ENCODE measurements at places on chromosomes 5 and 9.

GRCh38 chr5:174400461-174400860 lies 323.9 kb upstream of the MSX2 start:
- no peak for DNase-seq

DNA sequence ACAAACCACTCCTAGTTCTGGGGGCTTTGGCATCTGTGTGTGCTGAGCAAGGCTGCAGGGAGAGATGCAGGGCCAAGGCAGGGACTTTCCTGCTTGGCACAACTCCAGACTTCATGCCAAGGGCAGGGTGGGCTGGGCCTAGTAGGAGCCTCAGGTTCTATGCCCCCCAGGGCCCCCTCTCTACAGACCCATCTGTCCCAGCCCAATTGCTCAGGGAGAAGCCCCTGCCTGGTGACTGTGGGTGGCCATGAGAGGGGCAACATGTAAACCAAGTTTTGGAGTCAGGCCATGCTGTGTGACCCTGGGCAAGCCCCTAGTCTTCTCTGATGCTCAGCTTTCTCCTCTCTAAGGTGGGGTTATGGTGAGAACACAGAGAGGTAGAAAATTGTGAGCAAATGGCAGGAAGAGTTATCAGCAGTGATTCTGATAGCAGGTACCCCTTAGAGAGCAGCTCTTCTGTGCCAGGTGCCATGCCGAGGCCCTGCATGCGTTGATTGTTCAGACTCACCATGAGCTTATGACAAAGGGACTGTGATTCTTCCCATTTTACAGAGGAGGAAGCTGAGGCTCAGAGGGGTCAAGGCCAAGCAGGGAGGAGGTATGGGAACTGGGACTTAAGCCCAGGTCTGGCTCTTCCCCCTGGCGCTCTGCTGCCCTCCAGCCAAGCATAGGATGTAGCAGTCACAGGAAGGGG lies 5.2 kb downstream of the OLFML2A start:
- peak; percentile 43 for DNase-seq

DNA sequence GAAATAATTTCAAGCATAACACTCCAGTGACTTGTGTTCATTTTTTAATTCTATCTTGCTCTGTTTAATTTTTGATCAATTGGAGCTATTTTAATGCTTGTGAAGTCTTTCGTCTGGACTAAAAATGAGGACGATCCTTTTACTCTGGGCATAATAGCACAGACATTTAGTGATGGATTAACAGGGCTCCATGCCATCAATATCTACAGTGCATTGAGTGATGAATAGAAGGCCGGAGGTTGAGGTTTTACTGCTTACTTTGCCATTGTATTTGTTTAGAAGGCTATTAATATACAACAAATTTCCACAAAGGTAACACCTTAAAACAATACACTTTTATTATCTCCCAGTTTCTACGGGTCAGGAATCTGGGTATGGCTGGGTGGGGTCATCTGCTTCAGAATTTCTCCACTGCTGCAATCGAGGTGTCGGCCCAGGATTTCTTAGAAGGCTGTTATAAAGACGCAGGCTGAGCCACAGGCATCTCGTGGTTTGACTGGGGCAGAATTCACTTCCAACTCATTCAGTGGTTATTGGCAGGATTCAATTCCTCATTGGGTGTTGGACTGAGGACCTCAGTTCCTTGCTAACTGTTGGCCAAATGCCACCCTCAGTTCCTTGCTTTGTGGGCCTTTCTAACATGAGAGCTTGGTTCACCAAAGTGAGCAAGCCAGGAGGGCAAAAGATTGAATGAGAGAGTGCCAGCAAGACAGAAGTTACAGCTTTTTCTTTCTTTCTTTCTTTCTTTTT lies 265.4 kb upstream of the VLDLR start:
- DNase-seq, result no peak

GRCh38 chr9:81560851-81561732 lies 128.3 kb downstream of the TLE1 start:
- no peak for DNase-seq

DNA sequence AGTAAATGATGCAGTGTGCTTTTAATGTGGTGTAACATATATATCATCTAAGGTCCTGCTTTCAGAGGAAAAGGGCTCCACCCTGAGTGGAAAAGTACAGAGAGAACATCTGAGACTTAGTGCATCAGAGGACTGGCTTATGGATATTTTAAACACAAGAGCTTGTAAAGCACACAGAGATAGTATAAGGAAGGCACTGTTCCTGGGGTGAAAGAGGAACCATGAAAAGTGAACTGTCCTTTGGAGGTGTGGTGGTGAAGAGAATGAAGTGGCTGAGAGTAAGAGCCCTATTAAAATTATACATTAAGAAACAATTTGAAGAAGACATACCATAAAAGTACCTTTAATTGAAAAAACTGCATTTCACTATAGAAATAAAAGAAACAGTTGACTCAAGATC lies 68.9 kb downstream of the CSF2 start:
- DNase-seq, result no peak

DNA sequence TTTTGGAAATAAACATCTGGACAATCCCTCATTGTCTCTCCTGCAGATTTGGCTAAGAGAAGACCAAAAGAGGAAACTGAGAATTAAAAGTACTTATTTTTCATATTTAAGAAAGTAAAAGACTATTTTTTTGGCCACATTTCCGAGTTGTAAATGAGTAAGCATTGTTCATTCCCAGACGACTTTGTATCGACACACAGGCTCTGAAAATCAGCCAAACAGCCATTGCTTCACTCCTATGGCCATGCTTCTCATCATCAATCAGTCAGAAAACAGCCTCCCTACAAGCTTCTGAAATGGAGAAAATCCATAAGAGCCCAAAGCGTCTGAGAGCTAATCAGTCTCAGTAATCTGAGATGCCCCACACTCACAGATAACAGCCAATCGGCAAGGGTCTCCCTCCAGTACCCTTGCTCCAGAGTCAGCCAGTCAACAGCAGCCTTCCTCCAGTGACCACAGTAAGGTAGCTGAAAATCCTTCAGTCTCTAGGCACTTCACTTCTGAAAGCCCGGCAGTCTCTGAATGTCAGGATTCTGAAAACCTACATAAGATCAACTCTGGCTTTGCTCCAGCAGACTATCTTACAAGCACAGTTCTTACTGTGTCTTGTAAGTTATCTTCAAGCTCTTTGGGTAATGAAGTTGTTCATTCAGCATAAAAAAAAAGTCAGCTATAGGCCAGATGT lies 30.9 kb downstream of the CDO1 start:
- DNase-seq, result no peak

DNA sequence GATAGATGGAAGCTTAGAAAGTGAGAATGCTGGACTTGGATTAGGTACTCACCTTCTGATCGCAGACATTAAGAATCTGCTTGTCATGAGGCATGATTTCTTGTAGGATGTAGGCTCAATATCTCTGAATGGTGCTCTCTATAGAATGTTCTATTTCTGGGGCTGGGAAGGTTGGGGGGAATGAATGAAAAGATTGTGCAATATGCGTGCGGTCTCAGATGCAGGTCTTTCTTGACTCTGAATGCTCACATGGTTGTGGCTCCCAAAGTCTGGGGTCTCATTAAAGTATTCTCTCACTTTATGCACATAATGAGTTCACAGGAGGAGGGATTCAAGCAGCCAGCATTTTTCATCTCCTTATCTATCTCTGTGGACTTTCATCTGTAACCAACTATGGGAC lies 482.0 kb upstream of the CD180 start:
- DNase-seq, result no peak

GRCh38 chr5:136208916-136209315 lies 16.0 kb upstream of the SMIM32 start:
- DNase-seq, result no peak

DNA sequence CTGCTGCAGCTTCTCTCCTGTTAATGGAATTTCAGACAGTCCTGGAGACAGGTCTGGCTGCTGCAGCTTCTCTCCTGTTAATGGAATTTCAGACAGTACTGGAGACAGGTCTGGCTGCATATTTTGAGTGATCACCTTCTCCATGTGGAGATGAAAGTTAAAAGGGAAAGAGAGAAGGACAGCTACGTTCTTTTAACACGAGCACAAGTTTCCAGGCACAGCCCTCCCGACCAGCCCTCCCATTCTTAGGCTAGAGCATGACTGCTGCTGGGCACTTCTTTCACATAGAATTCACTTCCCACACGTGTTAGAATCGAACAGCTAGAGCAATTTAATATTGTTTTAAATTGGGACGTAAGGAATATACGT lies 133.3 kb upstream of the DMRT1 start:
- no peak for DNase-seq

GRCh38 chr5:168346417-168346816 lies 55.0 kb downstream of the WWC1 start:
- DNase-seq, result no peak

- DNase-seq, result no peak
Observed at GRCh38 chr5:90472783-90473395, 1.7 kb downstream of the MBLAC2 start.

DNA sequence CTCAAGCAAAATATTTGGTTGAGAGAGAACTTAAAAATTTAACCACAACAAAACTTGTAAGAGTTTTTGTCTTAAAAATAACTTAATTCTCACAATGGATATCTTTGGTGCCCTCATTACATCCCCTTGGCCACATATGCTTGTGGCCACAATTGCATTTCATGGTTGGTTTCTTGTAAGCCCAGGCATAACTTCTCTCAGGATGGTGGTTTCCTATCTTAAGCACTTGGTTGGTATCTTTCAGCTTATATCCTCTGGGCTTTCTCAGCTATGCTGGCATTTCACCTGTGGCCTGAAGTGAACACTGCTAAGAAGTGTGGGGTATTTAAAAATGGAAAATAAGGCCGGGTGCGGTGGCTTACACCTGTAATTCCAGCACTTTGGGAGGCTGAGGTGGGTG lies 212.4 kb upstream of the MEF2C start:
- no peak for DNase-seq

- DNase-seq, result peak; percentile 73
Observed at GRCh38 chr9:130433168-130433946, 11.4 kb upstream of the ASS1 start.

DNA sequence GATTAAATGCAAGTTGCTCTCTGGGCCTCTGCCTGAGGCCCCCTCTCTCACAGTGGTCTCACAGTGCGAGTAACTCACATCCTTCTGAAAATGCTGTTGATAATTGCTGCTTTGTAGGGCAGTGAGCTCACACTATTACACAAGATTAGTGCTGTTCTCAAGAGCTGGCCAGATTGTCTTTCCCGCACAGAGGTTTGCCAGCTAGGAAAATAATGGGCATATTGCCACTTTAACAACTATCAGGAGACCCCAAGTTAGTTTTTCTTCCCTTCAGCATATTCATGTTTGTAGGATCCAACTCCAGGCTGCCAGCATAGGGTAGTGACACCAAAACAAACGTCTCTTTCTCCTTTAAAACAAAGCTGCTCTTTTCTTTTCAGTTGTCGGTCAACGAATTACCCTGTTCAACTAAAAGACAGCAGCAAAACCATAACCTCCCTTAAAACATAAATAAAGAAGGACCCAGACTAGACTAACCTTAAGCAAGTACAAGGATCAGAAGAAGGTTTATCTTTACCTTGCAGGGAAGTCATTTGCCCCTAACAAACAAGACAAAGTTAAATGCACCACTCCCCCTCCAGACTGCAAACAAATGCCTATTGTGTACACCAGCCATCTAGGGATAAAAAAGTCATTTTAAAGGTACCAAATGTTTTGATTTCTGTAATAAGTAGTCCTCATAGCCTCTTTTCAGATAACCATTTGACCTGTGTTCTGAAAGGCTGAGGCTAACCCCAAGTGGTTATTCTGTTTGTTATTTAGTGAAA lies 91.4 kb downstream of the VCAN start:
- DNase-seq, result no peak

DNA sequence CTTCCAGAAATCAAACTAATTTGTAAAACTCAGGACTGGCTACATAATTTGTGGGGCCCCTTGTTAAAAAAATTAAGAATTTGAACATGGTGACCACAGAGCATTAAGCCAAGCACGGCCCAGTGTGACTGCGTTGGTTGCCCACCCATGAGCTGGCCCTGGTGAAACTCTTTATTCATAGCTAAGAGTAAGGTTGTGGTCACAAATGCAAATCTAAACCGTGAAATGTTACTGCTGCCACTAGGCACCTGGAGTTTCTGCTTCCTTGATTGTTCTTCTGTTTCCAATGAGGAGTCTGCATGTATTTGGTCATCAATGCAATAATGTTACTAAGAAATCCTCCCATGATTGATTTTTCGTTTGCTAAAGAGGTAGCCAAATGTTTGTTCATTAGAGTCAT lies 4.2 kb downstream of the GCNT1 start:
- DNase-seq, result no peak

GRCh38 chr5:66993448-66993847 lies 203.2 kb downstream of the CD180 start:
- DNase-seq, result no peak

- DNase-seq, result no peak
Observed at GRCh38 chr5:14684757-14685156, 20.2 kb downstream of the OTULIN start.

- no peak for DNase-seq
Observed at GRCh38 chr5:107464416-107464815, 206.3 kb downstream of the EFNA5 start.

- DNase-seq, result no peak
Observed at GRCh38 chr9:119164716-119165115, 204.5 kb downstream of the BRINP1 start.

GRCh38 chr5:148750614-148751013 lies 75.8 kb upstream of the ADRB2 start:
- DNase-seq, result no peak

GRCh38 chr5:158522776-158523175 lies 576.9 kb downstream of the EBF1 start:
- peak; percentile 83 for DNase-seq

DNA sequence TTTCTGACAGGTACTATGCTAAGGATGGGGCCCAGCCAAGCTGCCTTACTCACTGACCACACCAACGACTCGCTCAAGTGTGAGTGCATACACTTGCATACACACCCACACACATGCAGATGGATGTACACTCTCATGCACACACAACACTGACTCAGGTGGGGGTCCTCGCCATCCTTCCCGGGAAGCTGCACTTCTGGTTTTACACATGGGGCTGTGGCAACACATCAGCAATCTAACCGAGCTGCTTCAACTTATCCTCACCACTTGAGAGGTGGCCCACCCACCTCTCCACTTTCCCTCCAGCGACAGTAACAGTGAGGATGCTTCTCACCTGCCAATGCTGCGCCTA lies 67.2 kb upstream of the SLC25A51 start:
- no peak for DNase-seq

DNA sequence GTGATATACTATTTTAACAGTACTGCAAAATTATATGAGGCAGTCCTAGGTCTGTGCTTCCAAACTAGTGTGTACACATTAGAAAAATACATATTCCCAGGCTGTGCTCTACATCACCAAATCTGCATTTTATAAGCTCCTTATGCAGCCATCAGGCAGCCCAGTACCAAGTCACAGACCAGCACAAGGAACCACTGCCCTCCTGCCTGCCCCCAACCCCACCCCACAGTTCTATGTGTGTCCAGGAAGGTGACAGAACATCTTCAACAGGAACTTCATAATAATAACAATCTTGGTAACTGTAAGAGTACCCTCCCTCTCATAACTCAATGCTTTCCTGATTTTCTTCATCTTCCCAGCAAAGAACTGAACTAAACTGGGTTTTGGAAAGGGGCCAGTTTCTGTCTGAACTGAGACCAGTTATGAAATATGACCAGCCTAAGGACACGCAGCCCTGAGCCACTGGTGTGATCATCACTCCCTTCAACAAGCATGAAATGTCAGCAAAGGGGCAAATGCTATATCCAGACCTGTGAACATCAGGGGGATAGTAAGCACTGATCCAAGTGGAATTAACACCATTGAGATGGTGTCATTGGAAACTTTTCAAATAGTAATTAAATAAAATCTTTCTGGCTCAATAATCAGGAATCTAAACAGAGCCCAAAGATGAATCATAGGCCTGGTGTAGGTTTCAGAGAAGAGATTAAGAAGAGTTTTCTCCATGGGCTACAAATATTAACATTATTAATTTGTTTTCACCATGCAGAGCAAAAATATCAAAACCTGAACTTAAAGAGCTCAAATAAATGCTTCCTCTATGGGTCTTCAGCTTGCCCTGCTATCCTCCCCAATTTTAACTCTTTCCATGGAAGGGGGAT lies 82.1 kb downstream of the DPYSL3 start:
- no peak for DNase-seq

Measured in right forelimb (tissue), 1 donor.